Effector memory CD4-positive, alpha-beta T cell (primary cell): ENCODE measurements at places on chromosomes 5 and 9.

- no peak for DNase-seq
Observed at GRCh38 chr5:131303537-131303936, 39.7 kb downstream of the CDC42SE2 start.

- DNase-seq = no peak
Observed at GRCh38 chr9:5838884-5839571, 6.1 kb upstream of the ERMP1 start.

DNA sequence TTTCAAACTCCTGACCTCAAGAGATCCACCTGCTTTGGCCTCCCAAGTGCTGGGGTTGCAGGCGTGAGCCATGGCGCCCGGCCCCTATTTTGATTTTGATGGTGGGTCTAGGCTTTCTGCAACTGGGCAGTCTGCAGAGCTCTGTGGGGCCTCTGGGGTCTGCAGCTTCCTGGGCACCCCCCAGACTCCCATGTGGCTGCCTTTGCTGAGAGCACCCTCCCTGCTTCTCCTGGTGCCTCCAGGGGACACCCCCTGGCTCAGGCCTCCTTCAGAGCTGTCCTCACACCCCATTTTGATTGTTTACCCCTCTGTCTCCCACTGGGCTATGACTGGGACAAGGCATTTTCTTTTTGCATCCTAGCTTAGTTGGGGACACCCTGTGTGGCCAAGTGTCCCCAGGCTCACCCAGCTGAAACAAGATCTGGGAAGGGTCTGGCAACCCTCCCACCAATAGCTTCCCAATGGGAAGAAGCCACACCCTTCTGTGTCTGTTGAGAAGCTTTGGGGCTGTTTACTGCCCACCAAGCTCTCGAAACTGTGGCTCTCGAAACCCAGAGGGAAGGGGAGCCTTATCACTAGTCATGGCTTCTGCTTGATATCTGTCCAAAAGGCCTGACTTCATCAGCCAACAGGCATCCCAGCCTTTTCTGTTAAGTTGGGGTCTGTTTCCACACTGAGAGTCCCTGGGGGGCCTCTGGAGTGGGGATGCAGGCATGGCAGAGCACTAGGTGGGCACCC is 204.4 kb upstream of the IER5L start:
- DNase-seq = no peak

GRCh38 chr5:139611703-139612584 is 36.2 kb upstream of the CXXC5 start:
- no peak for DNase-seq

GRCh38 chr5:24623624-24624023 is 21.2 kb downstream of the CDH10 start:
- DNase-seq = no peak

GRCh38 chr5:72412283-72413055 is 92.3 kb downstream of the PTCD2 start:
- DNase-seq = no peak

- DNase-seq = no peak
Observed at GRCh38 chr5:111752426-111752965, 4.5 kb downstream of the NREP start.

DNA sequence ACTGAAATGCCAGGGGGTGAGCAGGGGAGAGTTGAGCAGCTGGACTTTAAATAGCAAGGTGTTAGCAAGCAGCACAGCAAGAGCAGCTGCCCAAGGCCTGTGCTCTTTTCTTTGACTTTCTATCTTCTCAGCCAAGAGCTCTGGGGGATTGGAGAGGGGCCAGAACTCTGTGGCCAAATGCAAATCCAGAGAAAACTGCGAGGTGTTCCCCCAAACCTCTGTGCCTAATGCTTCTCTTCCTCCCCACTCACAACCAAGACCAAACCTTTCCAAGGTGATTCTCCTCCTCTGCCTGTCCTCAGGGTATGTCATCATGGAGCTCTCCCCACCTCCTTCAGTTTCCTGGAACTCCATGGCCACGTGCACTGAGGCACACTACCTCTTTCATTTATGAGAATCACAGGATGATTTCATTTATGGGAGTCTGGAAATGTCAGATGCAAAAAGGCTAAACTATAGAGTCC is 118.7 kb upstream of the WWC1 start:
- no peak for DNase-seq

DNA sequence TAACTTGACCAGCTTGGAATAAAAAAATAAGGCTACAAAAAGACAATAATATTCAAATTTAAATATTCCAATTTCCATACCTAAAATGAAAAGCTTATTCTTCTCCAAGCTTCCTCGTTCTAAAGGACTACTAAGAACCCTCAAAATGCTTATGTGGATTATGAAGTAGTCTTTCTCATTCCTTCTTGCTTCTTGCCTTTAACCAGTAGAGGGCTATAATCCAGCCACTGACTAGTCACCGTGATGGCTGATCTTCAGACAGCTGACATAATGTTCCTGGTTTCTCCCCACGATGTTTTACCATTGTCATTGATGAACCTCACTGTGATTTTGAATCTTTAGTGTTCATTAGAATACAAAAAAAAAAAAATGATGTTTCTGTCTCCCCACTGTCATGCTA is 515.3 kb downstream of the TLE1 start:
- no peak for DNase-seq

DNA sequence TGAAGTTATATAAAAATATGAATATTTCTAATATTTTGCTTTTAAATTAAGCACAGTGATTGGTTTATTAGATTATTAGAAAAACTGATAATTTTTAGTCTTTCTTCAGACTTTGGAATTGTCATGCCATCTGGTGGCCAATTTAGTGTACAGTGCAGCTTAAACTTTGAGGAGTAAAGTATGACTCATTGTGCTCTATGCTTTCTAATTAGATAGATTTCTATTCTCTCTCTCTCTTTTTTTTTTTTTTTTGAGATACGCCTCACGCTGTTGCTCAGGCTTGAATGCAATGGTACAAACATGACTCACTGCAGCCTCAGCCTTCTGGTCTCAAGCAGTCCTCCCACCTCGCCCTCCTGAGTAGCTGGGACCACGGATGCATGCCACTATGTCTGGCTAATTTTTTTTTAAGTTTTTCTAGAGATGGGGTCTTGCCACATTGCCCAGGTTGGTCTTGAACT is 42.1 kb upstream of the GPR21 start:
- peak; percentile 4 for DNase-seq

- DNase-seq = no peak
Observed at GRCh38 chr5:17156463-17156862, 61.0 kb upstream of the BASP1 start.

GRCh38 chr5:163594951-163595350 is 89.5 kb downstream of the MAT2B start:
- DNase-seq = no peak

DNA sequence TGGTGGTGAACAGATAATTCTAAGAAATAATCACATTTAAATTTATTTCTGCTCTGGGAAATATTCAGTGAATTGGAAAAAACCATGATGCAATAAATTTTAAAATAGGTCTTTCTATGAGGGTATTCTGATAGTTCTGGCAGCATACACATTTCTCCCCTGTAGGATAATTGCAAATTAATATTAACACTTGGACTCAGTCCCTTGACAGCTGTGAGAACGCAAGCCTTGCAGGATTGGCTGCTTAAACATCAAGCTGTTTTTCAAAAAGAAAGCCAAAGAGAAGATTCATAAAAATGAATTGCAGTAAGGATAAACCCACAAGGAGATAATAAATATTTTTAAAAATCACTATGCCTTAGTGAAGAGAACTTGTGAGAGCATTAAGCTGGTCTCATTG is 180.0 kb downstream of the MTRR start:
- no peak for DNase-seq
